ENCODE measurements at places on chromosomes 4 and X. TPM values are rescaled to one million over a fixed set of nuclear protein-coding genes. Genes with fewer than 3 reads are reported as not detected.

Gene USP17L22
- not detected for total RNA-seq

Gene UGT2B11
- total RNA-seq: not detected

Gene GALNTL6
- not detected for total RNA-seq

Gene ADH6
- not detected for total RNA-seq

Gene MXRA5
- total RNA-seq: 2.5 TPM

Gene NOX1
- total RNA-seq: not detected

DNA sequence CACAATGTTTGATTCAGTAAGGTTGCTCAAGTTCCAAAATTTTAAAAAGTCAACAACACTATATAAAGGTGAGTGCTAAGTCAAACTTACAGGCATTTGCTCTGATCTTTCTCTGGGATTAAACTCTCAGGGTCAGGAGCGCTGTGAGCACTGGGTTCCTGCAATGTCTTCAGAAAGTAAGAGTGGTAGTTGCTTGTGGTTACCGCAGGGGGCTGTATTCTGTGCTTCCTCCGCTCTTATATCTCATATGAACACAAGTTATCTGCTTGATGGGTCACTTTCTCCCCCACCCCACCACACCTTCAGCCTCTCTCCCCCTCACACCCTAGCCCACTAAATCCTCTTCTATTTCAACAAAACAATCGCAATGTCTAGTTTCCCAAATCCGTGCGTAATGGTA, 116.4 kb upstream of the IGSF1 start:
- no peak overlapping the region for H3K27ac ChIP-seq
- no peaks in the 10 kb centered on the region for H3K27me3 ChIP-seq
- H3K36me3 ChIP-seq: no peaks in the 10 kb centered on the region
- no peak overlapping the region for H3K4me3 ChIP-seq
- DNase-seq: no peak

GRCh38 chr4:53068755-53069330, 206.7 kb downstream of the RASL11B start:
- H3K27ac ChIP-seq: no peak overlapping the region
- no peak overlapping the region for H3K4me3 ChIP-seq
- no peak for DNase-seq
- no peaks in the 10 kb centered on the region for H3K4me1 ChIP-seq

- H3K4me1 ChIP-seq: peaks cover 14% of the 10 kb centered on the region
- no peaks in the 10 kb centered on the region for H3K36me3 ChIP-seq
- no peak within 1 kb of the TSS for H3K27ac ChIP-seq
- DNase-seq: no peak
- peak within 1 kb of the TSS; percentile 46 for H3K4me3 ChIP-seq
These were observed at the start of gene ZCCHC12 for GRCh38 chrX:118823263-118824172. TSS of gene ZCCHC12 (plus strand) at chrX:118823824. CDS start at chrX:118825245, 1,421 bp downstream.

DNA sequence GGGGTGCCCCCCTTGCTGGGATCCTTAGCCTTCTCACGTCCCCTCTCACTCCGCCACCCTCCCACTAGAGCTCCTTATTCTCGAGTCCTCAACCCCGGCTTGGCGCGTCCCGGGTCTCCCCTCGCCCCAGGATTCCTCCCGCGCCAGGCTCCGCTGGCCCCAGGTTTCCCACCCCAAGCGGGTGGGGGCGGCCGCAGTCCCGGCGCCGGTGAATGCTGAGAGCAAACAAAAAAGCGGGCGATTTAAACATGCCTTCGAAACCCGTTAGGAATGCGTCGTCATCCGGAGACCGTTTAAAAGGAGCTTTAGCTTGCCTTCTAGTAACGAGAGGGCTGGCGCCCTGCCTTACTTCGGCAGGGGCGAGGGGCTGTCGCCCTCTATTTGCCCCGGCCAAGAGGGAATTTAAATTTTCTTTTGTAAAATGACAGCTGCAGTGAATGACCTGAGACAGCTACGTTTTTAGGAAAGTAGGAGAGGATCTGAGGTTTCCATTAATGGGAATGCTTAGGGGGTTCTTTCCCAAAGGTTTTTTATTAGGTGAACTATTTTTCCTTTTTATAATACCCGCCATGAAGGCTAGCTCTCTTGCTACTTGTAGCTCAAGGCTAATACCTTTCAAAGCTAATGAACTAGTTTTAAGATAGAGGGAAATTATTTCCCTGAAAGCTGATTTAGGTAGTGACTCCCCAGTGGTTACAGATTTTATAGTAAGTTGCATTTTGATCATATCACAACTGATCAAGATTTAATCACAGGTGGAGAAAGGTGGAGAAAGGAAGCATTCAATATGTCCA, 3.1 kb downstream of the JADE1 start:
- peak overlapping the region; percentile 90 for H3K27ac ChIP-seq
- peaks cover 35% of the 10 kb centered on the region for H3K4me1 ChIP-seq
- H3K27me3 ChIP-seq: no peaks in the 10 kb centered on the region

GRCh38 chr4:62399242-62399641, 1199.1 kb downstream of the ADGRL3 start:
- H3K27ac ChIP-seq: no peak overlapping the region
- no peaks in the 10 kb centered on the region for H3K27me3 ChIP-seq
- no peak for DNase-seq
- no peaks in the 10 kb centered on the region for H3K36me3 ChIP-seq
- no peak overlapping the region for H3K4me3 ChIP-seq

DNA sequence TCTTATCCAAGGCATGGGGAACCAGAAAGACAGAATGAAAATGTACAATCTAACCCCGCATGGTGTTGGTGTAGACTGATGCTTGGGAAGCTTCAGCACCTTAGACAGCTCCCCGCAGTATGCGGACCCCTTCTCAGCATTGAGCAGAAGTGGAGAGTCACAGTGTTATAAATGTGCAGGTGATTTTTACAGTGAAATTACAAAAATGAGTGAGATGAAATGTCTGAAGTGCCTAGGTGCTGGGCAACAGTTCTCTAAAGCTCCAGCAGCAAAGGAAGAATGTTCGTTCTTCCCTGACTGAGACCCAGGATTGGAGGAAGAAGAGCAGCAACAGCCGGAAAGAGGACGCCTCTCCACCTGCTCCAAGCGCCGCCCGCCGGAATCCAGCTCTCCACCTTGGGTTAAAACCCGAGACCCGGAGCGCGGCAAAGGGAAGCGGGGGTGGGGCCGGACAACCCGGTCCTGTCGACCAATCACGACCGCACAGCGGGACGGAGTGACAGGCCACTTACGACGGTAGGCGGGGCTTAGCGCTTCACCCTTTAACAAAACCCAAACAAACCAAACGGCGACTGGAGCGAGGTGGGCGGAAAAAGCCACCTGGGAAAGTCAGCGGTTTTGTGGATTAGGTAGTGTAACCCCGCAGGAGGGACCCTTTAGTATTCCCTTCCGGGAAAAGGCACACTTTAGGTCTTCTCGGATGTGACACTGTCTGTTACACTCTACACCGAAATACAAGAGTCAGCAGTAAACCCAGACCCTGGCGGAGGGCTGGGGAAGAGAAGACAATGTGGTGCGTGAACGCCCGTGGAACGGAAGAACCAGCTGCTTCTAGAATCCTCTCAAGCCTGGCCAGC, at the start of gene GLRA3:
Gene GLRA3 (minus strand): TSS at position 403 of the 857 bp plus-strand sequence. CDS start 436 bp downstream, outside the sequence.
- no peaks in the 10 kb centered on the region for H3K36me3 ChIP-seq
- peak within 1 kb of the TSS; percentile 25 for H3K4me3 ChIP-seq
- peaks cover 13% of the 10 kb centered on the region for H3K27me3 ChIP-seq
- H3K27ac ChIP-seq: no peak within 1 kb of the TSS
- H3K4me1 ChIP-seq: peaks cover 3% of the 10 kb centered on the region

- H3K36me3 ChIP-seq: no peaks in the 10 kb centered on the region
- H3K4me1 ChIP-seq: no peaks in the 10 kb centered on the region
- no peaks in the 10 kb centered on the region for H3K27me3 ChIP-seq
- H3K4me3 ChIP-seq: no peak overlapping the region
- no peak overlapping the region for H3K27ac ChIP-seq
These were observed 39.3 kb downstream of the MEPE start for GRCh38 chr4:87872028-87872427.
